ENCODE measurements at places on chromosomes 6 and 20.

DNA sequence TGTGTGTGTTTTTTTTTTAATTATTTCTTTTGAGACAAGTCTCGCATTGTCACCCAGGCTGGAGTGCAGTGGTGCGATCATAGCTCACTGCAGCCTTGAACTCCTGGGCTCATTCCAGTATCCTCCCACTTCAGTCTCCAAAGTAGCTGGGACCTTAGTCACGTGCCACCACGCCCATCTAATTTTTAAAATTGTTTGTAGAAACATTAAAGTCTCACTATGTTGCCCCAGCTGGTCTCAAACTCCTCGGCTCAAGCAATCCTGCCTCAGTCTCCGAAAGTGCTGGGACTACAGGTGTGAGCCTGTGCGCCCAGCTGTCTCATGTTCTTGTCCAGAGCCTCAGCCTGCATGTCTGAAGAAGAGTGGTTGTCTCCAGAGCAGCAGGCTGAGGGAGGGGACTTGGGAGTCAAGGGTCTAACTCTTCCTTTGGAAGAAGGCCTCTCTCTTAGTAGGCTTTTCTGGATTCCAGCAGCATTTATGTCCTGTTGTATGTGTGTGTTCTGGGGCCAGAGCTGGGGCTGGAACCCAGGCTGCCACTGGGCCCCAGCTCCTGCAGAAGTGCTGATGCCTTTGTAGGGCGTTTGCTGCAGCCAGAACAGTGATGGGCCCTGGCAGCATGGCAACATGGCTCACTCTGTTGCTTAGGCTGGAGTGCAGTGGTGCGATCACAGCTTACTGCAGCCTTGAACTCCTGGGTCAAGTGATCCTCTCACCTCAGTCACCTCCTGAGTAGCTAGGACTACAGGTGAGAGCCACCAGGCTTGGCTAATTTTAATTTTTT lies 5.4 kb downstream of the DNMT3B start:
- DNase-seq, result no peak

- DNase-seq, result no peak
These were observed 656 bp downstream of the RTEL1 start for GRCh38 chr20:63658749-63659187.

- no peak for DNase-seq
These were observed 353.1 kb downstream of the CD83 start for GRCh38 chr6:14470671-14471070.

- no peak for DNase-seq
These were observed 2.0 kb downstream of the UNC93A start for GRCh38 chr6:167293088-167293589.

DNA sequence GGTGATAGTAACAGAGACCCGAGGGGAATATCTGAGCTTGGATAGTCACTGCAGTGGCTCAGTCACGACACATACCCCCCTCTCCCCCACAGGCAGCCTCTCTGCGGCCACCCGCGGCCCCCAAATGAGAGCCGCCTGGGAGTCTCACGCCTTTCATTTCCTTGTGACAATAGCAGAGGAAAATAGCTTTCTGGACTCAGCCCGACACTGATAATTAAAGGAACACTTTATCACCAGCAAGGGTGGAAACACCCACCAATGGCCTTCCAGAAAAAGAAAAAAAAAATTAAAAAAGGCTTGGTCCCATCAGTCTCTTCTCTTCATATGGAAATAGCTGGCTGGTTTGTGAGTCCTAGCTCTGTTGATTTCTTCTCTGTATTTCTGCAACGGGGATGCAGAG lies 35.1 kb upstream of the KCNG1 start:
- DNase-seq, result no peak

- DNase-seq, result no peak
These were observed 102.2 kb downstream of the PREX1 start for GRCh38 chr20:48725555-48725991.

DNA sequence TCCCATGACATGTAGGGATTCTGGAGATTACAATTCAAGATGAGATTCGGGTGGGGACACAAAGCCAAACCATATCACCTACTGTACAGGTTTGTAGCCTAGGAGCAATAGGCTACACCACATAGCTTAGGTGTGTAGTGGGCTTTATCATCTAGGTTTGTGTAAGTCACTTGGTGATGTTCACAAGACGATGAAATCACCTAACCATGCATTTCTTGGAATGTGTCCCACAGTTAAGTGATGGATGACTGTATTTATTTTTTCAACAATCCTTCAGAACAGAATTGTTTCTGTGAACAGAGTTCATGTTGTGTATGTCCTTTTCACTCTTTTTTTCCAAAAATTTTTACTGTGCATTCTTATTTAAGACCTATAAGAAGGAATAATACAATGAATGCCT lies 76.1 kb downstream of the DTD1 start:
- no peak for DNase-seq

DNA sequence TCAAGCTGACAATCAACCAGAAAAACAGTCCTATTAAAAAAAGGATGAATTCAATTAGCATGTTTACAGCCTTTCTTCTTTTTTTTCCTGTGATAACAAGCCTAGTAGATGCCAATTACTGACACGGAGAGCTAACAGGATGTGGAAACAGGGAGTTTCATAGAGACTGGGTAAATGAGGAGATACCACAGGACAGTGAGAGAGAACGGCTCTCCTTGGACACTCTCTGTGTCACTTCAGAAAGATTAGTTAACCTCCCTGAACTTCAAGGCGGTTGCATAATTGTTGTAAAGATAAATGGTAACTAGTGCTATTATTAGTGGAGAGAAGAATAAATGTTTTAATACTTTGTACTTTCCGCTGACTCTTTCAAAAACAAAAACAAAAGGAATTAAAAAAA lies 14.8 kb downstream of the SLC17A5 start:
- no peak for DNase-seq

GRCh38 chr6:160420969-160421556 lies 72.9 kb downstream of the SLC22A3 start:
- DNase-seq, result no peak
